ENCODE measurements at places on chromosomes 2 and 18.

- no peak for DNase-seq
Observed at GRCh38 chr2:225400060-225400511, 576 bp downstream of the NYAP2 start.

DNA sequence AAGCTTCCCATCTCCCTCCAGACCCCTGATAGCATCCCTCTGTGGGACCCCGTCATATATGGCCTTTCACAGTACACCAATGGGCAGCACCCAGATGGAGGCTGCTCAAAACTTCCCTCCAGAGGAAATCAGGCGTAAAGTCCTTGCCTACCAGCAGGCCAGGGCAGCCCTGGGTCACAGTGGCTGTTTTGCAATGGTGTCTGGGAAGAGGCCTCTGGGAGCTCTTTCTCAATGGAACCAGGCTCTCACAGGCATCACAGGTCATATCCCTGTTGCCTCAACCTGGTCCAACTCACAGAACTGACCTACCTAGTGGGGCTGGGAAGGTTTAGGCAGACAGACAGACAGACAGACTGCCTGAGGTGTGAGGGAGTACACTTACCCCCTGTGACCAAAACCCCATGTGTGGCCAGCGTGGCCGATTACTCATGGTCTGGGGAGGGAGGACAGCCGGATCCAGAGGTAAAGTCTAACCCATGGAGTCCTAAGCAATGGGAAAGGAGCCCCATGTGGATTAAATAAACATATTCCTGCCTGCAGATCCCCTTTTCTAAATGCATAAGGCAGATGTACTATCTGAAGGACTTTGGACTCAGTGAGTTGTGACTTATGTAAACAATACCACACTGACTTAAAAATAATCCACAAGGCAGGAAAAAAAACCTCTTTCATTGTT, 58.2 kb downstream of the BCL2L11 start:
- no peak for DNase-seq

GRCh38 chr2:60159519-60159918, 393.9 kb downstream of the BCL11A start:
- DNase-seq, result no peak

- no peak for DNase-seq
Observed at GRCh38 chr2:221478485-221478863, 93.6 kb downstream of the EPHA4 start.
